ENCODE measurements at places on chromosomes 16 and 17.

DNA sequence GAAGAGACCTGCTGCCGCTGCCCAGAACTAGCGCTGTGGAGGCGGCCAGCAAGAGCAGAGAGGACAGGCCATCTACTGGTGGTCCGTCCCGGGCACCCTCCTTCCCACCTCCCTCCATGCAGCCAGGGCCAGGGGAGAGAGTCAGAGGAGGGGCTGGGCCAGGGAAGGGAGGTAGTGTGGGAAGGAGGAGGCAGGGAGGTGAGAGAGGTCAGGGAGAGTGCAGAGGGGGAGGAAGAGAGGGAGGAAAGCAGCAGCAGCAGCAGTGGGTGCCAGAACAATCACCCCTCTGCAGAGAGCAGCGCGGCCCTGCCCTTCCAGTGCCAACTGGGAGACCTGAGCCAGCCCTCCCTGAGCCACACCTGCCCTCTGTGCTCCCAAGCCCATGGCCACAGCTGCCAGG is 6.6 kb downstream of the C16orf95 start:
- H3K27ac ChIP-seq: no peak overlapping the region
- H3K36me3 ChIP-seq: no peaks in the 10 kb centered on the region
- no peak overlapping the region for H3K4me3 ChIP-seq
- no peak for DNase-seq
- H3K27me3 ChIP-seq: no peaks in the 10 kb centered on the region
- no peaks in the 10 kb centered on the region for H3K4me1 ChIP-seq

DNA sequence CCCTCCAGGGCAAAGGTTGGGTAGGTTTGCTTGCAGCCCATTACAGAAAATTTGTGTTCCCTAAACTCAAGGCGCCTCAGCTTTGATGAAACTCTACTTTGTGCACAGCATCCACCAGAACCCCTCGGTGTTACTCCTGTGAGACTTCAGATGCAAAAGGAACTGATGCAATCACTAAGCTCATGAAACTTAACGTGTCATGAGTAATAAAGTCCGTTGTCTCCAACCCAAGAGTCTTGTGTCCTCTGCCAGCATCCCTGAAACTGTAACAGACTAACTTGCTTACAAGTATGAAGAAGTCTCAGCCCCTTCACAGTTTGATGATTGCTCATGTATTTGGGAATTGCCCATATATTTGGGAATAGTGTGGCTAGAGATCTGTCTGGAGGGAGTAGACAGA is 74.8 kb upstream of the MARCHF10 start:
- no peaks in the 10 kb centered on the region for H3K4me1 ChIP-seq
- H3K36me3 ChIP-seq: no peaks in the 10 kb centered on the region
- H3K4me3 ChIP-seq: no peak overlapping the region
- no peaks in the 10 kb centered on the region for H3K27me3 ChIP-seq

- H3K4me3 ChIP-seq: no peak overlapping the region
- H3K27me3 ChIP-seq: no peaks in the 10 kb centered on the region
- H3K27ac ChIP-seq: no peak overlapping the region
- no peaks in the 10 kb centered on the region for H3K4me1 ChIP-seq
Observed at GRCh38 chr17:61331178-61331577, 68.5 kb upstream of the TBX2 start.

DNA sequence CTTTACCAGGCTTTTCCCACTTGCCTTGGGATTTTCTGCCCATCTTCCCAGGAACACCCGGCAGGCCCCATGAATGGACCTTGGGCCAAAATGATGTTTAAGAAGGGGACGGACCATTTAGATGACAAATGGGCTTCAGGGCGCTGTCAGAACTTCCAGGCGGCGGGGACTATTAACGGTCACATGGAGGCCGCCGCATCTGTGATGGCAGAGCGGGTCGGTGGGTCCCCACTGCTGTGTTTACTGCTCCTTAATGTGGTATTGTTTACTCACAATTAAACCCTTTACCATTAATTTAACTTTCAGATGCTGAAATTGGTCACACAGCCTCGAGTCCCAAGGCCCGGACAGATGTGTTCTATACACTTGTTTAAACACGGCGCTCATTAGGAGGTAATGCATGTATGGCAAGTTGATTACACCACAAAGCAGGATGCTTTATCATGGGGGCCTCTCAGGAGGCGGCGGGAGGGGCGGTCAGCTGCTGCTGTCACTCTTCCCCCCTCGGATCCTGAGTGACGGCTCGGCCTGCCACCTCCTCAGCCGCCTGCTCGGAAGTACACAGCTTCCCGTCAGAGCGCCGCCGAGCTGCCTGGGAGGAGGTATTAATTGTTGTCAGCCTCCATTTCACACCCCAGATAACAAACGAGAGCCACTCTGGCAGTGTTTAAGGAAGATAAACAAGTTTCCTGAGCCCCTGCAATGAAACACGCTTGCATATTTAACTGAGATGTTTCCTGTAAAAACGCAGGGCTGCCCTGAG is 83.9 kb upstream of the IRX3 start:
- DNase-seq: peak; percentile 90
- peaks cover 3% of the 10 kb centered on the region for H3K4me1 ChIP-seq
- peak overlapping the region; percentile 61 for H3K27ac ChIP-seq
- no peaks in the 10 kb centered on the region for H3K36me3 ChIP-seq

DNA sequence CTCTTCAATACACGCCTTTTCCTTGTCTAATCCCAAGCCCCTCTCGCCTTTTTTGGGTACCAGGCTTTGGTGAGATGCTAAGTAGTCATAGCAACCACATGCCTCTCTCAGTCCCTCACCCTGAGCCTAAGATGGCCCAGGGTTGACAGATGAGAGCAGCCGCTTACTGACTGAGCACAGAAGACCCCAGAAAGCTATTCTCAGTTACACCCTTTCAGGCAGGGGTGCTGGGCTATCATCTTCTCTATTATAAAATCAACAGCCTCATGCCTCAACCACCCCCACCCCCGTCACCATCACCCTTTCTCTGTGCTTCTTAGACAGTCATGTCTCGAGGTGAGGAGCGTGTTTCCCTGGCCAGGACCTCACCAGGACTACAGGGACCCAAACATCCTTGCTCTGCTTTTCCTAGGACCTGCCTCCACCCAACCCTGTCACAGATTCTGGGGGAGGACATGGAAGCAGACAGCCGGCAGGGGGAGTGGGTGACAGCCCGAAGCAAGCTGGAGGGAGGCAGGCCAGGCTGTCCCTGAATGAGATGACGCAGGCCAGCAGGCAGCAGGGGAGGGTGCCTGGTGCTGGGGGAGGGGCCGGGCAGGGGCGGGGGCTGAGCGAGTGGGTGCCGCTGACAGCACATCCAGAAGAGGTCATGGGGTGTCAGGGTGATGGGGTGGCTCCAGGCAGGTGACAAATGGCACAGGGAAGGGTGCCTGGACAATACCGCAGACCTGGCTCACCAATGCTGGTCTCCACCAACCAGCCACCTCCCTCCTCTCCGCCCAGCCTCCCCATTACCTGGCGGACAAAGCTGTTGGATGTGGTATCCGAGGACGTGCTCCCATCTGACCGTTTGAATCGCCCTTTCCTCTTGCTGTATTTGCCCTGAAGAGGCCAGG is 3.1 kb downstream of the CACNB1 start:
- H3K4me1 ChIP-seq: peaks cover 13% of the 10 kb centered on the region
- no peaks in the 10 kb centered on the region for H3K27me3 ChIP-seq
- peaks cover 10% of the 10 kb centered on the region for H3K36me3 ChIP-seq
- peak; percentile 92 for DNase-seq
- no peak overlapping the region for H3K4me3 ChIP-seq

- H3K4me3 ChIP-seq: no peak overlapping the region
- H3K4me1 ChIP-seq: no peaks in the 10 kb centered on the region
- H3K36me3 ChIP-seq: no peaks in the 10 kb centered on the region
- DNase-seq: peak; percentile 88
- no peaks in the 10 kb centered on the region for H3K27me3 ChIP-seq
Observed at GRCh38 chr16:87076950-87077749, 240.0 kb downstream of the C16orf95 start.

- no peak overlapping the region for H3K27ac ChIP-seq
- H3K4me1 ChIP-seq: peaks cover 3% of the 10 kb centered on the region
- peak; percentile 67 for DNase-seq
- H3K27me3 ChIP-seq: no peaks in the 10 kb centered on the region
- H3K4me3 ChIP-seq: no peak overlapping the region
- H3K36me3 ChIP-seq: peaks cover 1% of the 10 kb centered on the region
Observed at GRCh38 chr16:53892155-53892554, 188.2 kb downstream of the FTO start.

GRCh38 chr17:36000732-36001109 is 632 bp downstream of the CCL15 start:
- no peaks in the 10 kb centered on the region for H3K27me3 ChIP-seq
- no peak overlapping the region for H3K4me3 ChIP-seq
- no peaks in the 10 kb centered on the region for H3K4me1 ChIP-seq
- no peak overlapping the region for H3K27ac ChIP-seq
- no peaks in the 10 kb centered on the region for H3K36me3 ChIP-seq

GRCh38 chr16:48408688-48409087 is 23.5 kb upstream of the SIAH1 start:
- no peaks in the 10 kb centered on the region for H3K36me3 ChIP-seq
- H3K4me3 ChIP-seq: no peak overlapping the region
- DNase-seq: no peak
- H3K27ac ChIP-seq: no peak overlapping the region

DNA sequence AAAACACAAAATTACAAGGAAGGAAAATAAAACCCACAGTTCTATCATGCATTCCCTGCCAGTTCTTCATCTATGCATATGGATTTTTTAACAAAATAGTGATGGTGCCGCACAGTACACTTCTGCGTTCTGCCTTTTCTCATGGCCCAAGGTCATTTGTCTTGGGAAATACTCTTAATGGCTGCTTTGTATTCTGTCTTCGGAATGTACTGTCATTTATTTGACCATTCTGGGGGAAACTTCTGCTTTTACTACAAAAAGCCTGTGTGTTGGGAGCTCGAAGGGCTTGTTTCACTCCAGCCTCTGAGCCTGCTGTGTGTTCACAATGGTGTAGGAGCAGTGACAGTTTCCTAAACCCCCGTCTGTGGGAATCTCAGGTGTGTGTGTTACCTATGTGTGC is 82.8 kb upstream of the SEC14L1 start:
- no peak for DNase-seq
- H3K27me3 ChIP-seq: no peaks in the 10 kb centered on the region
- H3K36me3 ChIP-seq: no peaks in the 10 kb centered on the region
- H3K27ac ChIP-seq: no peak overlapping the region
- no peak overlapping the region for H3K4me3 ChIP-seq

DNA sequence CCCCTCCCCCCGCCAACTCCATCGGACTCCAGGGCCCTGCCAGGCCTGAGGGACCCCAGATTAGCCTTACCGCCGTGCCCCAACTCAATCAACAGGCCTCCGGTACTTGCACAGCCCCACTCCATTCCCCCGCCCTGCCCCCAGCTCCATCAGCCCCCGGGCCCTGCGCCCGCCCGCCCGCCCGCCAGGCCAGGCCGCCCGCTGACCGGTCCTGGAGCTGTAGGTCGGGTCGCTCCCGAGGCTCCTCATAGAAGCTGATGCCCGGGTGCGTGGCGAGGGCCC is 308 bp downstream of the GTF3C1 start:
- no peaks in the 10 kb centered on the region for H3K4me1 ChIP-seq
- H3K4me3 ChIP-seq: peak overlapping the region; percentile 93
- no peak overlapping the region for H3K27ac ChIP-seq

GRCh38 chr16:89054261-89054661 is 39.4 kb upstream of the ACSF3 start:
- H3K36me3 ChIP-seq: no peaks in the 10 kb centered on the region
- DNase-seq: no peak
- no peak overlapping the region for H3K4me3 ChIP-seq
- H3K27ac ChIP-seq: no peak overlapping the region
- H3K27me3 ChIP-seq: no peaks in the 10 kb centered on the region

DNA sequence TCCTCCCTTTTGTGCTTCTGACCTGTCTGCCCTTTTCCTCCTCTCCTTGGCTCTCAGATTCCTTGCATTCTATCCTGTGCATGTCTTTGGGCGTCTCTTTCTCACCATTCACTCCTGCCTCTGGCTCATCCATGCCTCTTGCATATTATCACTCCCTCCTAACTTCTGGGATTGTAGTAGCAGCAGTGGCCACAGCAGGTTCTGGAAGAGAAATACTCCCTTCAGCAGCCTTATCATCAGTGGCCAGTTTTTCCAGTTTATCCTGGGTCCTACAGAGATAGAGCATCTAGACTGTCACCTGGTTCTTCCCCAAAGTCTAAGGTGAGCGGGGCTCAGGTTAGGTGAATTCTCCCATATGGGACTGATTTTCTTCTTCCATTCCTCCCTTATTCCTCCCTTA is 354.0 kb upstream of the CCL2 start:
- H3K4me1 ChIP-seq: peaks cover 5% of the 10 kb centered on the region
- peak; percentile 42 for DNase-seq
- H3K4me3 ChIP-seq: no peak overlapping the region
- H3K36me3 ChIP-seq: no peaks in the 10 kb centered on the region
- H3K27me3 ChIP-seq: no peaks in the 10 kb centered on the region

DNA sequence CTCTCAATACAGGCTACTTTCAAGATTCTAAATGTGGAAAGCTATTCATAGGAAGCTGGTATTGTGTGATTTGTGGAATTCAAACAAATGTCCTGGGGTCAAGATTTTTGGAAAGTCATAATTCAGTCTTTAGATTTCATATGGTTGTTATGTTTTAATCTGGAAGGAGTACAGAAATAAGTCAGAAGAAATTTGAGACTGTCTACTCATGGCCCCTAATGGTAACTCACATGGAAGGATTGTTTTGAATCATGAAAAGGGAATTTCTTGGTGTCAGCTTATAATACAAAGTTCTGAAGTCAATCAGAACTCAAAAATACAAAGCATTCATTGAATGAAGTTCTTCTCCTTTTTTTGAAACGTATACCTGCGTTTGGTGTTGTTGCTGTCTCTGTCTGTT is 3.1 kb downstream of the KCNJ2 start:
- DNase-seq: no peak
- H3K36me3 ChIP-seq: no peaks in the 10 kb centered on the region
- H3K4me1 ChIP-seq: no peaks in the 10 kb centered on the region
- no peak overlapping the region for H3K4me3 ChIP-seq
- H3K27me3 ChIP-seq: peaks cover 6% of the 10 kb centered on the region

DNA sequence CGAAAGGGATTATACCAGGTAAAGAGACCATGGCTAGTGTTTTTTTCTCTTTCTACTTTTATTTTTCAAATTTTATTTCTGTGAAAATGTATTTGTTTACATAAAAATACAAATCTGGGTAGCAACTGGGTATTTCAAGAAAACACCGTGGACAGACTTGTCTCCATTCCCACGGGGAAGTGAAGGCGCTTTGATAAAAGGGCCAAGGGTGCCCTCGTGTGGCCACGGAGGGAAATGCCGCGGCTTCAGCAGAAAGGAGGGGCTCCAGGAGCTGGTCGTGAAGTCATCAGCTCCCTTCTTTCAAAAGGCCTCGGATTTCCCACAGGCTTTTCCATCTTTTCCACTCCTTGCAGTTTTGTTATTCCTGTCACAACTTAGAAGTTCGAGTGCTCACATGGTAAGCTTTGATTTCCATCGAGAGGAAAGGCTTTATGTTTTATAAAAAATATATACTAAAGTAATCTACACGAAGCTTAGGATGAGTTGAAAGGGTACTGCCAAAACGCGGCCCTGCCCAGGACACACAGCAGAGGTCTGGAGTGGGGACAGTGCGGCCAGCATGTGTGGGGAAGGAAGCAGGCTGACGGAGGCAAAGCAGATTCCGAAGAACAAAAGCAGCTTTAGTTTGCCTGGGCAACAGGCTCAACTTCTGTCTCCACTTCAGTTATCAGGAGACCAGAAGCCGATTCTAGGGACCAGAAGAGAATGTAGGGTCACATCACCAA is 15.3 kb upstream of the MNT start:
- H3K4me1 ChIP-seq: no peaks in the 10 kb centered on the region
- DNase-seq: peak; percentile 85
- H3K27ac ChIP-seq: no peak overlapping the region
- no peak overlapping the region for H3K4me3 ChIP-seq
- peaks cover 4% of the 10 kb centered on the region for H3K36me3 ChIP-seq

- peak; percentile 59 for DNase-seq
- H3K27me3 ChIP-seq: no peaks in the 10 kb centered on the region
Observed at GRCh38 chr16:88338111-88338510, 44.6 kb upstream of the ZNF469 start.

GRCh38 chr17:70503449-70503848 is 334.1 kb downstream of the KCNJ2 start:
- DNase-seq: no peak
- H3K4me3 ChIP-seq: no peak overlapping the region
- no peaks in the 10 kb centered on the region for H3K36me3 ChIP-seq
- H3K4me1 ChIP-seq: no peaks in the 10 kb centered on the region

All from mesendoderm (in vitro differentiated cells).